Naive thymus-derived CD8-positive, alpha-beta T cell (primary cell): ENCODE measurements at places on chromosomes 2 and 18.
A peak's percentile ranks its signal among the peaks of the same experiment; 100 is the strongest.

GRCh38 chr2:62474176-62474575 lies 31.8 kb downstream of the TMEM17 start:
- H3K27me3 ChIP-seq, result peaks cover 2% of the 10 kb centered on the region
- no peak overlapping the region for H3K4me3 ChIP-seq
- no peaks in the 10 kb centered on the region for H3K36me3 ChIP-seq
- peaks cover 15% of the 10 kb centered on the region for H3K4me1 ChIP-seq
- H3K27ac ChIP-seq, result no peak overlapping the region

GRCh38 chr2:196275646-196276352 lies 104.4 kb upstream of the STK17B start:
- peaks cover 47% of the 10 kb centered on the region for H3K4me1 ChIP-seq
- DNase-seq, result no peak
- peak overlapping the region; percentile 90 for H3K27ac ChIP-seq
- H3K4me3 ChIP-seq, result peak overlapping the region; percentile 51
- H3K36me3 ChIP-seq, result no peaks in the 10 kb centered on the region

DNA sequence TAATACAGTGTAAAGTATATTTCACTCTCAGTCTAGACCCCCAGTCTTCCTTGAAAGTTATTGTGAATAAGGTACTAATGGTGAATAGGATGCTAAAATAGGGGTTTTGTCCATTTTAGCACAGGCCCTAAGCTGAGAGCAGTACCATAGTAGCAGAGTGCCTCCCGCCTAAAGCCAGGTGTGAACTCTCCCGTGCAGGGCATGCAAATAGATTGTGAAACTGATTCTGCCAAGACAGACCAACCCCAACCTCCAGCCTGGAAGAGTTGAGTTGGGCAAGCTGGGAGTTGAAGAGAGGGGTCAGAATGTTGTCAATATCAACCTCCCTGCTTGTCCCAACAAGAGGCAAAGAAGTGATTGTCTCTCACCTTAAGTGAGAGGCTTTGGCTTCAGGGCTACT lies 97.4 kb upstream of the CYRIA start:
- no peak for DNase-seq
- H3K4me3 ChIP-seq, result no peak overlapping the region
- no peak overlapping the region for H3K27ac ChIP-seq
- peaks cover 12% of the 10 kb centered on the region for H3K27me3 ChIP-seq
- H3K36me3 ChIP-seq, result no peaks in the 10 kb centered on the region

DNA sequence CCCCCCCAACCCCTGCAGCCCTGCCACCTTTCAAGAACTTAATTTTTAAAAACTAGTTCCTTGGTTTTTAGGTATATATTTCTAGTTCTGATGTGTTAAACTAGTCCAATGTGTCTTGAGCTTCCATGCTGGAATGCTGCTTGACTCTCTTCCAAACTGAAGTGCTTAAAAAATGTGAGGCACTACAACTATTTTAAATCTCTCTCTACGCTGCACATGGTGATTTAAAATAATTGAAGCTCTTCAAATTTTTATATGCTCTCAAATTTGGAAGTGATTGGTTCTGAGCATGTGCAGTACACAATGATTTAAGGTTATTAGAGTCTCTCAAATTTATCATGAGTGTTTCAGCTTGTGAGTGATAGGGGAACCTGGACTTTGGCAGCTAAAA lies 192.6 kb upstream of the ZEB2 start:
- no peak overlapping the region for H3K4me3 ChIP-seq
- H3K27ac ChIP-seq, result no peak overlapping the region
- H3K4me1 ChIP-seq, result peaks cover 2% of the 10 kb centered on the region

DNA sequence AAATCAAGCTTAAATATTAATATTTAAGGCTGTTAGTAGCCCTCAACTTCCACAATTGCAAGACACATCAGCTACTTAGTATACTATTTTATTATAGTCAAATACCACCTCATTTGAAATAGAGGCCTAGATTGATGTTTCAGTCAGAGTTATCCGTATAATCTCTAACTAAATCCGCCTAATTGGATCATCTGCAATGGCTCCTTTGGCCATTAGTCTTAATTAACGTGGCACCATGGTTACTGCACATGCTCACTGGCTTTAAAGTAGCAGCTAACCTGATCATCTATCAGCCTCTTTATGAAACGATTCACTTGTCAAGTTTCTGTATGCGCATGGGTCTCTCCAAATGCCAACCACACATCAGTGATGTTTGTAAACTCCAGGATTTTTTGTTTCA lies 112.3 kb downstream of the COLEC12 start:
- H3K4me3 ChIP-seq, result no peak overlapping the region
- DNase-seq, result no peak
- H3K27me3 ChIP-seq, result peaks cover 14% of the 10 kb centered on the region
- H3K27ac ChIP-seq, result no peak overlapping the region
- peaks cover 5% of the 10 kb centered on the region for H3K36me3 ChIP-seq

GRCh38 chr2:144798034-144798433 lies 278.1 kb upstream of the ZEB2 start:
- H3K4me1 ChIP-seq, result no peaks in the 10 kb centered on the region
- no peaks in the 10 kb centered on the region for H3K36me3 ChIP-seq
- peaks cover 6% of the 10 kb centered on the region for H3K27me3 ChIP-seq
- DNase-seq, result no peak

DNA sequence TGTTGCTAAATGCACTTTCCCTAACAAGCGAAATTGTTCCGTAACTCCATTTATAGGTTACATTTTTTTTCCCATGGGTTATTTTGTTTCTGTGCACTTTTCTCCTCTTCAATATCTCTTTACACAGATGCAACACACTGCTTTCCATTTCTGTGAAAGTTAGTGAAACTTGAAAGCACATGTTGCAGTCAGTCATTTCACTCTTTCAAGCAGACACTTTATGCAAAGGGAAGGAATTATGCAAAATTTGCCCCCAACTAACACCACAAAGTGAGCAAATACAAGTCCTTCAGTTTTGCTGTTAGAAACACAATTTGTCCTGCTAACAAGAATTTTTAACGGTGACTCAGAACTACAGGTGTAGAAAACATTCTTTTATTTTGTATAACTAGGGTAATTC lies 124.8 kb downstream of the PTH2R start:
- no peak overlapping the region for H3K27ac ChIP-seq
- H3K36me3 ChIP-seq, result no peaks in the 10 kb centered on the region
- peaks cover 1% of the 10 kb centered on the region for H3K27me3 ChIP-seq
- no peak for DNase-seq

DNA sequence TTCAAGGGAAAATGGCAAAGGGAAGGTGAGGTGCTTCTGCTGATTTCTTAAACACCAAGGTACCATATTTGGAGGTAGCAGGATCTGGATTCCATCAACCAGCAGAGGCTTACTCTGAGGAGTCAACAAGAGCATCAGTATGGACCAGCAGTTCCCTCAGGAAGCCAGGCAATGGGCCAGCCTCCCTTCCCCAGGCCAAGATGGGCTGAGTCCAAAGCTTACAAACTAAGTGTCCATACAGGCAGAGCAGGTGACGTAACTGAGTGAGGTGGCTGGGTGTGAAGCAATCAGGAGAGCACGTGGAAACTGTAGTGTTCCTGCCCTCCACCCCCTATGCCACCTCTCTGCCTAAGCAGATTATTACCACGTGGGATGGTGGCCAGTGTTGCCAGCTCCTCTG lies 134.2 kb upstream of the HNRNPA3 start:
- no peak overlapping the region for H3K4me3 ChIP-seq
- peaks cover 15% of the 10 kb centered on the region for H3K27me3 ChIP-seq
- H3K27ac ChIP-seq, result no peak overlapping the region

DNA sequence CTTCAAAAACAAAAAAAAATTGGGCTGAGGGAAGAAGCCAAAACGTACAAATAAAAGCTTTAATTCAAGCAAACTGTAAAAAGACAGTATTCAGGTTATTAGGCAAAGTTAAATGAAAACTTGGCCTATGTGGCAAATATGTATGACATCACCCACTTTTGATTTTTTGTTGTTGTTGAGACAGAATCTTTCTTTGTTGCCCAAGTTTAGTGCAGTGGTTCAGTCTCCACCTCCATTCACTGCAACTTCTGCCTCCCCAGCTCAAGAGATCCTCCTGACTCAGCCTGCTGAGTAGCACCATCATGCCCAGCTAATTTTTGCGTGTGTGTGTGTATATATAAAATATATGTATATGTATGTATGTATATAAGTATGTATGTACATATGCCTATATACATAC lies 440.4 kb upstream of the NRXN1 start:
- H3K4me3 ChIP-seq, result no peak overlapping the region
- no peak overlapping the region for H3K27ac ChIP-seq
- no peak for DNase-seq
- H3K36me3 ChIP-seq, result no peaks in the 10 kb centered on the region
- H3K27me3 ChIP-seq, result no peaks in the 10 kb centered on the region
- no peaks in the 10 kb centered on the region for H3K4me1 ChIP-seq

- H3K4me1 ChIP-seq, result peaks cover 2% of the 10 kb centered on the region
- H3K36me3 ChIP-seq, result peaks cover 44% of the 10 kb centered on the region
- H3K4me3 ChIP-seq, result no peak overlapping the region
- DNase-seq, result no peak
Observed at GRCh38 chr2:226934546-226935201, 98.8 kb downstream of the RHBDD1 start.

DNA sequence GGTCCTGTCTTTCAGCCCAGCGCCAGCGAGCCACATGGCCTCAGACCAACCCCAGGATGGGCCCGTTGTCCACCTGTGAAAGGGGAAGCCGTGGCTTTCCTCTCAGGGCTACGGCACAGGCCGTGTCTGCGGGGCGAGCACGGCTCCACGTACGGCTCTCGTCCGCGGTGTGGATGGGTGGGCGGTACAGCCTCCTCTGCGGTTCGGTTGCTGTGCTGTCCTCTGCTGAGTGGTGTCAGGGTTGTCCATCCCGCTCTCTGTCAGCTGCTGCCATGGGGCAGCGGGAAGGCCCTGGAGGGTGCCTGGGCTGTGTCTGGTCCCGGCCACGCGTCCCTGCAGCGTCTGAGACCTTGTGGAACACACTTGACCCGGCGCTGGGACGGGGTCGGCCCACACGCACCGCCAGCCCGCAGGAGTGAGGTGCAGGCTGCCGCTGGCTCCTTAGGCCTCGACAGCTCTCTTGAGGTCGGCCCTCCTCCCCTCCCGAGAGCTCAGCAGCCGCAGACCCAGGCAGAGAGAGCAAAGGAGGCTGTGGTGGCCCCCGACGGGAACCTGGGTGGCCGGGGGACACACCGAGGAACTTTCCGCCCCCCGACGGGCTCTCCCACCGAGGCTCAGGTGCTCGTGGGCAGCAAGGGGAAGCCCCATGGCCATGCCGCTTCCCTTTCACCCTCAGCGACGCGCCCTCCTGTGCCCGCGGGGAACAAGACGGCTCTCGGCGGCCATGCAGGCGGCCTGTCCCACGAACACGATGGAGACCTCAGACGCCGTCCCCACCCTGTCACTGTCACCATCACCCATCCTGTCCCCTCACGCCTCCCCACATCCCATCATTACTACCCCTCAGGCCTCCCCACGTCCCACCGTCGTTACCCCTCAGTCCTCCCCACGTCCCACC lies 128.7 kb downstream of the NFATC1 start:
- H3K27me3 ChIP-seq, result no peaks in the 10 kb centered on the region
- peak overlapping the region; percentile 99 for H3K27ac ChIP-seq
- peak; percentile 62 for DNase-seq
- peaks cover 56% of the 10 kb centered on the region for H3K4me1 ChIP-seq
- no peaks in the 10 kb centered on the region for H3K36me3 ChIP-seq

GRCh38 chr2:69579536-69579935 lies 64.0 kb downstream of the AAK1 start:
- H3K27ac ChIP-seq, result peak overlapping the region; percentile 71
- H3K36me3 ChIP-seq, result peaks cover 3% of the 10 kb centered on the region

- H3K27me3 ChIP-seq, result no peaks in the 10 kb centered on the region
- peak overlapping the region; percentile 7 for H3K4me3 ChIP-seq
- peaks cover 8% of the 10 kb centered on the region for H3K4me1 ChIP-seq
- no peaks in the 10 kb centered on the region for H3K36me3 ChIP-seq
- DNase-seq, result no peak
Observed at GRCh38 chr2:127575185-127575765, 39.8 kb downstream of the MYO7B start.

DNA sequence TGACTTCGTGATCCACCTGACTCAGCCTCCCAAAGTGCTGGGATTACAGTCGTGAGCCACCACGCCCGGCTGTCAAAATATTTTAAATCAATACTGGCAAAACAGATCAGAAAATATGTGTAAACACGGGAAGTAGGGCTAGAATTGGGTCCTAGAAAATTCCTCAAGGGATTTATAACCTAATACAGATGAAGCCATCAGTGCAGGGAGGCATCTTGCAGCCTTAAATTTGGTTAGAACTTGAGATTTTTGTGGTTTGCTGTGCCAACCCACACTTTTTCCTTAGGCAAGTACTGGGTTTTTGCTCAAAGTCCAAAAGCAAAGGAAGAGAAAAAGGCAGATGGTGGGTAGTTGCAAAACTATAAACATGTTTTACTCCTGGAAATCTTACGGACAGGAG lies 33.7 kb upstream of the NFE2L2 start:
- H3K27me3 ChIP-seq, result no peaks in the 10 kb centered on the region
- H3K4me3 ChIP-seq, result no peak overlapping the region
- no peak overlapping the region for H3K27ac ChIP-seq
- peaks cover 5% of the 10 kb centered on the region for H3K4me1 ChIP-seq
- peaks cover 4% of the 10 kb centered on the region for H3K36me3 ChIP-seq

DNA sequence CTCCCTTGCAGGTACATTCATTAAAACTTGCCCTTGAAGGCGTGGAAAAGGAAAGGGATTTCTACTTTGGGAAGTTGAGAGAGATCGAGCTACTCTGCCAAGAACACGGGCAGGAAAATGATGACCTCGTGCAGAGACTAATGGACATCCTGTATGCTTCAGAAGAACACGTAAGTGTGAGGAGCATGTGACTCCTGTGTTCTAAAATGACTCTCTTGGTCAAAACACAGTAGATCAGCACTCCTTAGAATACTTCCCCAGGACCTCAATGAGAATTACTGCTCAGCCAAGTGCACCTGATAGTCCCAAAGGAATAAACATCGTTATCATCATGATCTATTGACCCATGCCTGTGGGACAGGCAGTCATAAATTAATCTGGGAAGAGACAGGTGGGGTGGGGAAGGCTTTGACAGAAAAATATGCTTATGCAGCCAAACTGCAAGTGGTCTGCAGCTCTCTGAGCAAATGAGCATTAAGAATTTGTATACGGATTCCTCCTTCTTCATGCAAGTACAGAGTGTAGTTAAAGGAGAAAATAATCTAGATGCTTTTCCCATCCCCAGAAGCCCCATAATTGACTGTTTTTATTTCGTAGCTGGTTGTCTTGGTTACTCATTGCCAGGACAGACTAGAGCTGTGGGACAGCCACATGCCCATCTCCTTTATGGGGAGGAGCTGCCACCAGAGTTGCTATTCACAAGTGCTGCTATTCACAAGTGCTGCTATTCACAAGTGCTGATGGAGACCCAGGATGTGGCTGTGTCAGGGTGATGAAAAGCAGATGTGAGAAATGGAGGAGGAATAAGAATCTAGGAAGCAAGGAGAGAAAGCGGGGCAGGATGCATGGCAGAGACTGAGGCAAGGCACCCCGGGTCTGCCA lies 91.0 kb downstream of the MAPRE2 start:
- no peaks in the 10 kb centered on the region for H3K27me3 ChIP-seq
- no peak for DNase-seq

DNA sequence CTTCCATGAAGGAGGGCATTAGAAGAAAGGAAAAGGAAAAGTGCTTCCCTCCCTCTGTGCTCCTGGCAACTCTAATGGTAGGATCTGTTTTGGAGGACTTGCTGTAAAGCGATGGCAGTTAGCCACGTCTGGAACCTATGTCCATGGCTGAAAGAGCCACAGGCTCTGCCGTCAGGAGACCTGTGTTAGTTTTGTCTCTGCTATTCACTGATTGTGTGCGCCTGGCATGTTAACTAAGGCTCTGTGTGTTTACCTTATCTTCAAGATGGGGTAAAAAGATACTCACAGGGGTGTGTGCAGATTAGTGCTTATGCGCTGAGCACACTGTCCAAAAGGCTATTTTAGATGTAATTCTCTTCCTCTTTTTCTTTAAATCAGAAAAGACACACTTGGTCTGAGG lies 109.8 kb upstream of the LTBP1 start:
- H3K4me3 ChIP-seq, result no peak overlapping the region
- H3K27ac ChIP-seq, result no peak overlapping the region
- peaks cover 3% of the 10 kb centered on the region for H3K4me1 ChIP-seq
- no peaks in the 10 kb centered on the region for H3K36me3 ChIP-seq
- DNase-seq, result no peak
